ENCODE measurements at places on chromosomes 5 and 9.

DNA sequence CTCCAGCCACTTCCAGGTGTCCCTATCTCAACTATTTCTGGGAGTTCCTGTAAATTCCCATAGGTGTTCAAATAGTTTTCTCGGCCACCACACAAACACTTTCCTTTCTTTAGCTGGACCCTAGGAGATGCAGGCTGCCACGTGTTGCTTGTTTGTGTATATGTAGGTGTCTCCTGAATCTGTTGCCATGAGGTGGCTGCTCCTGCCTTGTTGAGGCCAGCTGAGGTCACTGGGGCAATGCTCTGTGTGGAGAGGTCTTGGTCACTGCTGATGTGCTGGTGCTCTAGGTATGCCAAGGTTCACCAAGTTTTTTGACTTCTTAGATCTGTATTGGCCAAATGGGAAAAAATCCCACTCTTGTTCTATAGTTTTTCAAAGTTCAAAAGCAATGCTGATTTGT is 132.5 kb upstream of the CHD1 start:
- no peak for DNase-seq

DNA sequence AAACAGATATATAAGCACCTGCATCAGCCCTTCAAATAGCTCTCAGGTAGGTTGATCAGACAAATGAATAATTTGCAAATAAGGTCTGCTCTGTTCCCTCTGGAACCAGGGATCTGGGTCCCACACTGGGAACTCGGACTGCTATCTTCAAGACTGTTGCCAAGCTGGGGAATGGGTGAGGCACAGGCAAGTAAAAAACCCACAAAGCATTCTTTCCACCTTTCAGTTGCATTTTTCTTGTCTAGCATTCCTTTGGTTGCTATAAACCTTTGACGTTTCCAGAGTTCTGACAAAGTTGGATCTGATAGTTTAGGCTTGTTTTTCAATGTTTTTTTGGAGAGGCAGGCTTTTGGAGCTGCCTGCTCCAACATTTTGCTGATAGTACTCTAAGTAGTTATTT is 20.1 kb downstream of the FBXL17 start:
- DNase-seq, result no peak

DNA sequence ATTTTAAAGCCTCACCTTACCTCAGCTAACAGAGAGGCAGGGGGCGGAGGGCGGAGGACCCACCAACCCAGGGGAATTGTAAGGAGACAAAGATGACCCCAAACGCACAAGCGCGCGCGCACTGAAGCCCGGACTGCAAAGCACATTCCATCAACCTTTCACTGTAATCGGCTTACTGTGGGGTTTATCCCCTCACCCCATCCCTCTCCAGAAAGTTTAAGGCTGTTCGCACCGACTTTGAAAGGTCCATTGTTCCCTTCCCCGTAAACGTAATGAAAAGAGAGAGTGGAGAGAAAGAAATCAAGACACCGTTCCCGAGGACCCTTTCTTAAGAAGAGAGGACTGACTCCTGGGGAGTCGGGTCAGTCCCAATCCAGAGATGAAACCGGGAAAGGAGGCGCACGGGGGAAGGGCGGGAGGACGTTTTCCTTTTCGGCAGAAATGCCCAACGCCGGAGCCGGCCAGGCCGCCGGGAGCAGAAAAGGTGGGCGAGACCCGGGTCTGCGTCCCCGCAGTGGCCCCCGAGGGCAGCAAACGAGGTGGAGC is 464 bp downstream of the CEMIP2 start:
- no peak for DNase-seq

- no peak for DNase-seq
These were observed 694 bp upstream of the REEP2 start for GRCh38 chr5:138438003-138438723.

- no peak for DNase-seq
These were observed 806 bp downstream of the ZNF474 start for GRCh38 chr5:122130152-122130551.

GRCh38 chr9:125896404-125896803 is 149.2 kb downstream of the PBX3 start:
- no peak for DNase-seq

DNA sequence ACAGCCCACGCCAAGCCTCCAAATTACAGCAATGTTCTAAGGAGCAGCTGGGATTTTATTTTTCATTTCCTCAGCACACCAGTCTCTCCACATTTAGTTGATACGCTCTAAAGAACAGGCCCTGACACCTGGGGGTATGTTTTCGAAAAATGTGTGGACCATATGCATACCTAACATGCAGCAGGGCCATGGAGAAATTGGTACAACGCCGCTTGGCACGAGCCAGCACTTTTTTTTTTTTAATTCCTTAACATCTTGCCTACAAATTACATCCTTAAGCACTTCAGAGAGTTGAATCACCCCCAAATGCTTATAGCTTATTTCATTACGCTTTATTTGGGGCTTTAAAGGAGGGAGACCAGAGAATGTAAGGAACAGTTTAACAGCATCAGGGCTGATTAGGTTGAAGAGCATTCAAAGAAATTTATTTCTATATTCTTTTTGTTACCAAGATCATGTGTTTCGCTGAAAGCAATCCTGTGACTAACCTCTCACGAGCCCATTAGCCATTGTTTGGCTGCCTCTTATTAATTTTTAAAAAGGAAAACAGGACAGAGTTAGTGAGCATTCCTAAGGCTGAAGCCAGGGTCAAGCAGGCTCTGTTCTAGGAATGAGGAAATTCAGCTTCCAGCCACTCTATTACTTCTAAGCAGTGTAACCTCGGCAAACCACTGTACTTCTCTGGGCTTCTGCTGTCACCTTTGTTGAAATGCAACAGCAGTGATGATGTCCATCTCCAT is 173.8 kb downstream of the ACTL7B start:
- DNase-seq, result no peak

DNA sequence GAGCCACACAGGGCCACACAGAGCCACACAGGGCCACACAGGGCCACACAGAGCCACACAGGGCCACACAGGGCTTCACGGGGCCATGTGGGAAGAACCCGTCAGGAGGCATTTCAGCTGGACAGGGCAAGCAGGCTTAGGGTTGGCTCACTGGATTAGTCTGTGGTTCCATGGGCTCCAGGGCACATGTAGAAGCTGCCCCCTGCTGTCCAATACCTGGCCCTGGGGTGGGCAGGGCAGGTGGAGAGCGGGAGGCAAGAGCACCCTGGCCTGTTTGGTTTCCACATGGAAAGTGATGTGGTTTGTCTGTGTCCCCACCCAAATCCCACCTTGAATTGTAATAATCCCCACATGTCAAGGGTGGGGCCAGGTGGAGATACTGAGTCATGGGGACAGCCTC is 16.4 kb upstream of the LPCAT1 start:
- no peak for DNase-seq

- DNase-seq, result peak; percentile 33
These were observed 275.6 kb downstream of the KDM4C start for GRCh38 chr9:7033076-7034045.

DNA sequence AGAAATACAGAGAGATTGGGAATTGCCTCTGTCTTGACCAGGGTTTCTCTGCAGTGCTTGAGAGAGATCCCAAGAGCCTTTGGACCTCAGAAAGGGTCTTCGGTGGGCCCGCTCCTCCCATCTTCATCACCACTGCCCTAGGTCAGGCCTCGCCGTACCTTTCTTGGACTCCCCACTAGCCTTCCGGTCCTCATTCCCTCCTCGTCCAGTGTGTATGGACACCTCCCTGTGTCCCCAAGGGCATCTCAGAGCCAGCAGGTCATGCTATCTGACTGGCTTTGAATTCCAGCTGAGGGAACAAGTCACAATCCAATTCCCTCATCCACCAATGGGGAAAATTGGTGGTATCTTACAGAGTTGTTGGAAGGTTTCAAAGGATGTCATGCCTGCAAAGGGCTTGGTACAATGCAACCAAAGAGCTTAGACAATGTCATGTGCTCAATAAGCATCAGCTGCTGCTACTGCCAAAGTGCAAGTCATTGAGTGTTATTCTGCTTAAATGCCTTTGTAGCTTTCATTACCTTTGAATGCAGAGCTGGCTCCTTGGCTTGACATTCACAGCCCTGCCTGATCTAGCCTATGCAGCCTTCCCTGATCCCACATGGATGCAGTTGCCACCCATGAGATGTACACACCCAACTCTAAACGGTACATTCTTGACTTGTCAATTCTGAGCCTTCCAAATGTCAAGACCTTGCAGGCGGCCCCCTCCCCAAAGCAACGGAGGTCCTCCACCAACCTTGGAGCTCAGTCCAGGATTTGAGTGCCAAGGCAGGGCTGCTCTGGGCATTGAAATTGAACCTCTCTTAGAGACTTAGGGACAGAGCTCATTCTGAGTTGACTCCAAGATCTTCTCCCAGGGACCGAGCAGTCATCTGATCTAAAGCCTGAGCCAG is 58.0 kb downstream of the HRH2 start:
- DNase-seq, result no peak

GRCh38 chr5:33369485-33370465 is 71.0 kb upstream of the TARS1 start:
- DNase-seq, result no peak

- no peak for DNase-seq
These were observed 88.5 kb downstream of the NDFIP1 start for GRCh38 chr5:142197098-142197497.

DNA sequence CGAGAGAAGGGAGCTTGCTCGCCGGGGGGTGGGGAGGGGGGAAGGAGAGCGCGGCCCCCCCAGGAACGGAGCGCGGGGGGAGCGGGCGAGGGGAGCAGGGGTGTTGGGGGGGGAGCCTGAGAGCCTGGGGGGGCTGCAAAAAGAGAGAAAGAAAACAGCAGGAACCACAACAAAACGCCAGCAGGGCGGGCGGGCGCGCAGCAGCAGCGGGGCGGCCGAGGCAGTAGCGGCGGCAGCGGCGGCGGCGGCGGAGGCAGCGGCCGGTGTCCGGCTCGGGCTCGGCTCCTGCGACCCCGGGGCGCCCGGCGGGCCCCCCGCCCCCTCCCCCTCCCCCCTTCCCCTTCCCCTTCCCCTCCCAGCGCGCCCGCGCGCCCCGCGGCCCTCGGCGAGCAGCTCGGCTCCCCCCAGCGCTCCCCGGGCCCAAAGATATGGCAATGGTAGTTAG is 1.6 kb downstream of the NR2F1 start:
- no peak for DNase-seq

GRCh38 chr5:41067714-41068568 is 3.2 kb downstream of the MROH2B start:
- DNase-seq, result no peak

- no peak for DNase-seq
These were observed 81.9 kb downstream of the EBF1 start for GRCh38 chr5:159017786-159018185.

GRCh38 chr9:122991370-122991830 is 42.1 kb upstream of the GPR21 start:
- no peak for DNase-seq

GRCh38 chr5:96280946-96281393 is 152.1 kb downstream of the PCSK1 start:
- DNase-seq, result no peak

DNA sequence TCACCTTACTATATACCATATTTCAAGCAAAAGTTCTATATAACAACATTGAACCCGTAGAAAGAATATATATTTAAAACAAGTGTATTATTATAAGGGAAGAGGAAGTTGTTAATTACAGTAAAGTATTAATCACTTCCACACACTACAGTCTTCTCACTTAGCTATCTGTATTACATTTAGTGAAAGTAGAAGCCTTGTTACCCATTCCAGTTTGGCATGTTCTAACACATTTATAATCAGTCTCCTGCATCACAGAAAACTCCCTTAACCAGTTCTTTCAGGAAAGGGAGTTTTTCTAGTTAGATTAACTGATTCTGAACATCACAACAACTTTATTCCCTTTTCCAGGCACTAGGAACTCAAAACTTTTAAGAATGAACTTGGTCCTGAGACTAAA is 6.9 kb downstream of the RAB14 start:
- DNase-seq, result no peak

- DNase-seq, result no peak
These were observed 48.2 kb downstream of the RXRA start for GRCh38 chr9:134374301-134375010.
